H54 (cell line): ENCODE measurements at places on chromosomes 5 and 9.
A peak's percentile ranks its signal among the peaks of the same experiment; 100 is the strongest.

DNA sequence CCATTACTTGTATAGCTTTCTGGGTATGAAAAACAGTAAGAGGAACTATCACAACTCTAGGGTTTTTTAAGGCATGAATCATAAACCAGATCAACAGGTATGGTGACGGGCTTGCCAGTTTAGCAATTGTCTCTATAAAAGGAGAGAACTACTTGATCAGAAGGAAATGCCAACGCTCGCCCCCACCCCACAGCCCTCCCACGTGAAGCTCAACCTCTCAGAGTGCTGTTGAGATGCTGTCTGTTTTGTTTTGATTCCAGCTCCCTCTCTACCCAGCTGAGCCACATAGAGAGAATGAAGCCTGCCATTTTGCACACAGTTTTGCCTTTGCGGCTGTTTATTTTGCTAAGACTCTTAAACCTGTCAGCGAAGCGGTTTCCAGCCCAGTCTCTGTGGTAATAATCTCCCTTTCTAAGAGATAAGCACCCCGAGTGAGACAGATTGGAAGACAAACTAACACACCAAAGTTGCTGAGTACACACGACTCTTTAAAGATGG lies 257.9 kb upstream of the ANKRD55 start:
- DNase-seq = no peak

- no peak for DNase-seq
Measured at GRCh38 chr5:32572778-32573480, 12.4 kb upstream of the SUB1 start.

GRCh38 chr9:136225748-136226679 lies 19.6 kb downstream of the QSOX2 start:
- peak; percentile 75 for DNase-seq

GRCh38 chr9:135704483-135704882 lies 2.5 kb downstream of the KCNT1 start:
- DNase-seq = no peak

GRCh38 chr5:107849118-107849517 lies 178.4 kb upstream of the EFNA5 start:
- DNase-seq = no peak

DNA sequence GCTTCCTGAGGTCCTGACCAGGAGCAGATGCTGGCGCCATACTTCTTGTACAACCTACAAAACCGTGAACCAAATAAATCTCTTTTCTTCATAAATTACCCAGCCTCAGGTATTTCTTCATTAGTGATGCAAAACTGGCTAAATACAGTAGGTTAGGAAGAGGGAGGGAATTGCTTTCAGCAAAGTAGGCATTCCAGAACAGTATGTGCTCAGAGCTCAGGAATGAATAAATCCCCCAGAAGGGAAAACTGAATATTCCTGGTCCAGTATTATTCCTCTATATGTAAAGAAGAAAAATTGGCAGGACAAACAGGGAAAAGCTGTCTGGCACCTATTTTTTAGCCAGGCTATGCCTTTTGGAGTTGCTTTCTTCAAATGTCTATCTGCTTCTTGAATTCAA lies 577.1 kb downstream of the PSAT1 start:
- no peak for DNase-seq
